ENCODE measurements at places on chromosomes 16 and 17. TPM values are rescaled to one million over a fixed set of nuclear protein-coding genes. Genes with fewer than 3 reads are reported as not detected.

CLUH gene
- 107 TPM for total RNA-seq

SECTM1 gene
- 1.6 TPM for total RNA-seq

DNAI2 gene
- total RNA-seq: not detected

LRRC59 gene
- total RNA-seq: 240 TPM

VPS25 gene
- total RNA-seq: 124 TPM

FADS6 gene
- total RNA-seq: not detected

NTN3 gene
- 0.05 TPM for total RNA-seq

METRN gene
- 222 TPM for total RNA-seq

RPL19 gene
- total RNA-seq: 4,050 TPM

SOX15 gene
- total RNA-seq: 0.18 TPM

SLC5A2 gene
- total RNA-seq: 0.29 TPM

C17orf100 gene
- 3.3 TPM for total RNA-seq

TP53TG3 gene
- total RNA-seq: 0.45 TPM

SMPD3 gene
- 0.10 TPM for total RNA-seq

NFATC2IP gene
- total RNA-seq: 19.5 TPM

SHISA9 gene
- total RNA-seq: not detected

TRIM37 gene
- 21.8 TPM for total RNA-seq

TP53TG3C gene
- 0.31 TPM for total RNA-seq

NECAB2 gene
- 3.0 TPM for total RNA-seq

ADAD2 gene
- total RNA-seq: not detected

CD300E gene
- not detected for total RNA-seq

DNASE1L2 gene
- 1.2 TPM for total RNA-seq

WDR81 gene
- 26.5 TPM for total RNA-seq

MYH1 gene
- not detected for total RNA-seq

AKAP1 gene
- 55.3 TPM for total RNA-seq

AANAT gene
- 0.51 TPM for total RNA-seq

LHX1 gene
- 2.6 TPM for total RNA-seq

CNTROB gene
- total RNA-seq: 42.2 TPM

Data from A549 treated with RU486 at 1 μM for 4 hours (cell line).